Stimulated activated CD4-positive, alpha-beta T cell treated with anti-CD3 and anti-CD28 coated beads, TNF-alpha, amount 100 ng/mL, for 24 hours (primary cell): ENCODE measurements at places on chromosomes 11 and 22.

- DNase-seq: no peak
These were observed 10.7 kb downstream of the STIM1 start for GRCh38 chr11:3866206-3866605.

DNA sequence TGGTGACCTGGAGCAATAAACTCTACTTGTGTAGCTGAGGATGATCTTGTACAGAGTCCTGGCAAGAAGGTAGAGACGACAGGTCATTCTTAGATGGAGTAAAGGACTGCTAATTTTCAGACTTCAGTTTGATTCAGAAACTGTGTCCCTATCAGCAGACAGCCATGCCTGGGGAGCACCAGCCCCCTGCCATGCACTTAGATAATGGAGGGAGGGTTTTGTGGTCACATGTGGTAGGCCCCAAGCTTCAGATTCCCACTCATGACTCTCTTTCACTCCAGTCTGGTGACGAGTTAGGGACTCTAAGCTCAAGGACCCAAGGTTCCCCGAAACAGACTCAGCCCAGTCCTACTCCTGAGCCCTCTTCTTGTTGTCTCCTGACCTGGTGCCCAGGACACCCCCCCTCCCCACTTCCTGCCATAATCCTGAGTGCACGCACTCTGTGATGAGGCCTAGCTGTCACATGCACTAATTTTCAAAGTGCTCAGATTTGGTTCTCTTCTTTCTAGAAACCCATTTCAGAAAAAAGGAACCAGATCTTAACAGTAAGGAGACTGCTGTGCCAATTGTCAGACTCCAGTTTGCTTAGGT, 10.2 kb upstream of the AMPD3 start:
- DNase-seq: no peak

DNA sequence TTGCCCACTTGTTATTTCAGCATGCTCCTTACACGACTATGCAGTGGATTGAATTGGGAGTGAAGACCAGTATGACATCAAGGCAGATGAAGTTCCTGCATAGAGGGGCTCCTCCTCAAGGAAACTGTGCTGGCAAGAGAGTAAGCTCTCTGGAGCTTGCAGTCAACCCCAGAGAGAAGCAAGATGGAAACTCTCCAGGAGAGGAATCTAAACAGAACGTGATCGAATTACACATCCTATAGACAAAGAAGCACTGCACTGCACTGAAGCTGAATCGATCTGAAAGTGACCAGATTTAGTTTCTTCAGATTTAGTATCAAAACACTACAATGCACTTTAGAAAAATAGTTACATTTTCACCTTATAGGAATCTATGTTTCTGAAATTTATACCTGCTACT, 947.7 kb upstream of the TENM4 start:
- no peak for DNase-seq

- no peak for DNase-seq
These were observed 382.6 kb downstream of the DYNC2H1 start for GRCh38 chr11:103491777-103492176.

GRCh38 chr11:46942172-46942571, 5.6 kb downstream of the CSTPP1 start:
- no peak for DNase-seq

GRCh38 chr11:2397005-2397404, 3.5 kb upstream of the TSSC4 start:
- no peak for DNase-seq

DNA sequence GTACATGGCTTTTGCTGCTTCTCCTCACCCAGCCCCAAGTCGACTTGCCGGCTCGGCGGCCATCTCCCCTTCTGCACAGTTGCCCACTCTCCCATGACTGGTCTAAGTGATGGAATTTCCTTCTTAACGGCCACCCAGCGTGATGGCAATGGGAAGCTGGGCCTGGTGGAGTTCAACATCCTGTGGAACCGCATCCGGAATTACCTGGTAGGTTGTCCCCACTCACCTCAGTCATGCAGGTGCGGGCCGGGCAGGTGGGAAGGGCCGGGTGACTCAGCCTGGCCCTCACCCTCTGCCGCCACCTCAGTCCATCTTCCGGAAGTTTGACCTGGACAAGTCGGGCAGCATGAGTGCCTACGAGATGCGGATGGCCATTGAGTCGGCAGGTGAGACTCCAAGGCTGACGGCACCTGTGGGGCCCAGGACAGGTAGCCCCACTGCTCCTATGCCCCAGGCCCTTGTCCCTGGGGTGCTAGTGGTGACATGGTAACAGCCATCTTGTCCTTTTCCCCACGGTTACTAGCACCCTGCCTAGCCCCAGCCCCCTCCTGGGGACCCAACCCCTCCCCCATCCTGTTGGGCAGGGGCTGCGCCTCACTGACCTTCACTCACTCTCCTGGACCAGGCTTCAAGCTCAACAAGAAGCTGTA, 28.1 kb downstream of the CAPN1 start:
- no peak for DNase-seq

GRCh38 chr11:85960678-85961077, 105.5 kb downstream of the CCDC83 start:
- no peak for DNase-seq

- no peak for DNase-seq
These were observed 882 bp downstream of the CYB5R2 start for GRCh38 chr11:7672276-7672959.

- DNase-seq: no peak
These were observed 374.4 kb upstream of the DDI1 start for GRCh38 chr11:103661991-103662390.

DNA sequence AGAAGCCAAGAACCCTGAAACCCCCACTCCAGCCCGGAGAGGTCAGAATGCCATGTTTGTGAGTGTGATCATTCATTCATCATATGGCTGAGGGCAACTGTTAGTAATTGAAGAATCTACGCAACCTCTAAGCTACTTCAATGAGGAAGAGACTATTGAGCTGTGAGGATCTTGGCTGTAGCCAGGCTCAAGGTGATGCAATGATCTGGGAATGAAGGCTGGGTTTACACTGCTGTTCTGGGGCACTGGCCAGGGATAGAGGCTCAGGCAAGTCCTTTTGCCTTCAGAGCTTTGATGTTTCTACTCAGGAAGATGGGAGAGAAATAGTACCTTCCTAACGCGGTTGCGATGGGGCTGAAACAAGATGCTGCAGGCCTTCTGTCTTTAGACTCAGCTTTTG, 12.9 kb downstream of the CRYBB2 start:
- no peak for DNase-seq

- no peak for DNase-seq
These were observed 151.1 kb upstream of the ISX start for GRCh38 chr22:34914846-34915245.

GRCh38 chr11:26011474-26011873, 320.5 kb upstream of the ANO3 start:
- no peak for DNase-seq

- DNase-seq: no peak
These were observed 728.0 kb downstream of the DLG2 start for GRCh38 chr11:84899134-84899533.

- no peak for DNase-seq
These were observed 165.4 kb downstream of the FEZ1 start for GRCh38 chr11:125330462-125331325.

DNA sequence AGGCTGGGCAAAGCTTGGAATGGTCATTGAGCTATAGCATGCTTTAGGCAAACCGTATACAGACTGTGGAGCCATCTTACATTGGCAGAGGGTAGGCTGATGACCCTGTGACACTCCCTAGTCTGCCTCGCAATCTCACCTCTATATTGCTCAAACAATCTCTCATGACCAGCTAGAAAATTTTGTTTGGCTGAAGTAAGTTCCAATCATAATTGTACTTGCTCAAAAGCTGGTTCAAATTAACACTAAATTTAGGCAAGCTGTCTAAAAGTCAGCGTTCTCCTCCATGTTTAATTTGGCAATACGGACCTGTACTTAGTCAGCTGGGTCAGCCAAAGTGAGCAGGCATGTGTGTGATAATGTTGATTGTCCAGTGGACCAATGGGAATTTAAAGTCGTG, 133.0 kb downstream of the SWAP70 start:
- DNase-seq: no peak

DNA sequence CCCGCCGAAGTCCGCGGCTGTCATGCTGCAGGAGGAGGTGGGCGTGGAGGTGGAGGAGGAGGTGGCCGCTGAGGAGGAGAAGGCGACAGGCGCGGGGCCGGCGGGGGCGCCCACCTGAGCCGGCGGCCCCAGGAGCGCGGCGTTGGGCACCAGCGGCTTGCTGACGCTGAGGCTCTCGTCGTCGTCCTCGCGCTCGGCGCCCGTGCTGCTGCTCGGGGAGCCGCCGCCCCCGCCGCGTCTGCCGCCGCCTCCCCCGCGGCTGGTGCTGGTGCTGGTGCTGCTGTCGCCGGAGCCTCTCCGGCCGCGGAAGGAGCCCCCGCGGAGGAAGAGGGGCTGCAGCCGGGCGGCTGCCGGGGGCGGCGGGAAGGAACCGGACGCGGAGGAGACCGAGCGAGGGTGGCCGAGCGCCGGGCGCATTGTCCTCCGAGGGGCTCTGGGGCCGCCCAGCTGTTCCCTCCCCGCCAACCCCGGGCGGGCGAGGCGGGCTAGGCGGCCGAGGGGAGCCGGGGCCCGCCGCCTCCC, 388 bp downstream of the TMEM121B start:
- no peak for DNase-seq

DNA sequence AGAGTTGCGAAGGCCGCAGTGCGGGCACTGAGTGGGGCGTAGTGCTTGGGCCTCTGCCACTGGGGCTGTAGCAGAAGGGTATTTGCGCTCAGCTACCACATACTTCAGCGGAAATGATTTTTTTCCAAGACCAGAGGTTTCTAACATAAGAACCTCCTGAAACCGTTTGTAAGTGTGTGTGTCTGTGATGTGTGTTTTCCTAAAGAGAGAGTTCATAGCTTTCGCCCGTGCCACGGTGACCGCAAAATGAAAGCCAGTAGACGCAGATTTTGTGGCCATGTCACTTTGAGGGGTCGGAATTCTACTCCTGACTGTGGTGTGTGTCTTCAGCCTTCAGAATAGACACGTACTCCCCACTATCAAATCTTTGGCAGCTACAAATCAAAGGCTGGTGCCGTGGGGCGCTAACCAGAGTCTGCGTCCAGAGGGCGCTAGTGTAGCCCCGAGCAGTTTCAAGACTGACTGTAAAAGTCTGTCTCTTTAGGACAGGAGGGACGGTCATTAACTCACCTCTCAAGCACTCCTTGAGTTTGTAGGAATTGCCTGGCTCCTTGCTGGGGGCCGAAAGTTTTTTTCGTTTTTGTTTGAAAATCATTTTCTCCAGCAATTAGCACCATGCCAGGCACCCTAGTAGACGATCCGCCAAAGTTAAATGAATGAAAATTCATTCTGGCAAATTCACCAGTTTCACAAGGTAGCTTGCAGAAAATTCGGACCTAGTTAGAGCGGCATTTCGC, 2.5 kb upstream of the CALCA start:
- DNase-seq: peak; percentile 29

DNA sequence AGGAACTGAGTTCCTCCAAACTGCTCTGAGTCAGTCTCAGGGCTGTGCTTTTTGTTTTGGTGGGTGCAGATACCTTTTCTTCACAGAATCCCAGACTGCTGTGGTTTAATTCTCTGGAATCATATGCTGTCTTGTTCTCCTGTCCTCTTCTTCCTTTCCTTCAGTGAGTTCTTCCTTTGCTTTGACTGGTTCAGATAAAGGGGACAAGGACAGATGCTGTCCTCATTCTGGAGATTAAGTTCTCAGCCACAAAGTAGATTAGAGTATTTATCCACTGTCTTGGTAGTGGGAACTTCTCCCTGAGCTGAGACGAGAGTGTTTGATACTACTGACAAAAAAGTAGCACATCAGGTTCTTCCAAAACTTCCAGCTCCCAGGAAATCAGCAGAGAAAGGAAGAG, 13.3 kb downstream of the ZDHHC5 start:
- DNase-seq: no peak

DNA sequence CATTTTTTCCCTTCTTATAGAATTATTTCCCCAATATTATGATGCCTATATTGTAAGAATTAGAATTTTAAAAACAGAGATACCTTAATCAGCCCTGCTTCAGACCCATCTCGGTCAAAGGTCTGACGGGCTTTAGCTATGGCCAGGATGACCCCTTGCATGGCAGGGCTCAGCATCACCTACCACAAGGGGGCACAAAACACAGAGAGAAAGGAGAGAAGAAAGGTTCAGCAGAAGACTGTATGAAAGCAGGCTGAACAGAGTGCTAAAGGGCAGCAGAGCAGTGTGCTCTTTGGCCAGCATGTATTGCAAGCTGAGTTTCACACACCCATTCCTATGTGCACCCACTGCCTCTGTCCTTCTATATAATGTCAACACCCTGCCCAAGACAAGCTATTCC, 26.8 kb downstream of the CLDN25 start:
- no peak for DNase-seq

DNA sequence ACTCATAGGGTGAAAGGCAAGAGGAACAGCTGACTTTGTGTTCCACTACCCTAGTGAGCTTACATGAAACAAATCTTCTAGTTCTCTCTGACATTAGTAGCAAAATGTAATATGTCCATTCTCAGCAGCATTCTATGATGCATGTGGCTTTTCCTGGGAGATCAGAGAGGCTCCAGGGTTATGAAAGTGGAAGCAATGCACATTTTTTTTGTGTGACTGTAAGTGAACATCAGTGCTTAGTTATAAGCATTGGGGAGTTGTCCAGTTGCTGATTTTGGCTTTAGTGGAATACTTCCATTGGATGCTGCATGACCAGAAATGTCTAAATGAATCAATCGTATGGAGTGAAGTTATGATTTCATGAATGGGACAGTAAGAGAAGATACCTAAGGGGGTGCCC, 255.9 kb downstream of the FAT3 start:
- DNase-seq: no peak

DNA sequence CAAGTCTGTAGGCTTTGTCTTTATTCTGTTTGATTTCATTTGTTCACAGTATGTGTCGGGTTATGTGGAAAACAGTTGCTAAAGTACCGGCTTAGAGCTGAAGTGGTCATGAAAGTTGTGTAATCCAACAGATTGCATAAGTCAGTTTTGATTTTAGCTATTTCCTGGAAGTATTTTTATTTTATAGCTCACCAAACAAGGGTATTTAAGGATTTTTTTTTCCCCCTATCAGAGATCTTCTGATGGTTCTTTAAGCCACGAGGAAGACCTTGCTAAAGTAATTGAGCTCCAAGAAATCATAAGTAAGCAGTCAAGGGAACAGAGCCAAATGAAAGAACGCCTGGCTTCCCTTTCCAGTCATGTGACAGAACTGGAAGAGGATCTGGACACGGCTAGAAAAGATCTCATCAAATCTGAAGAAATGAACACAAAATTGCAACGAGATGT, 55.9 kb downstream of the PPFIA1 start:
- no peak for DNase-seq

- DNase-seq: no peak
These were observed 16.7 kb downstream of the BCL2L13 start for GRCh38 chr22:17655289-17655688.
